ENCODE measurements at places on chromosomes 3 and 15.

GRCh38 chr15:57692709-57693108 lies 13.8 kb upstream of the POLR2M start:
- no peak for DNase-seq

GRCh38 chr3:196552253-196552652 lies 16.1 kb downstream of the WDR53 start:
- DNase-seq, result no peak

GRCh38 chr3:125177746-125178145 lies 34.8 kb downstream of the SLC12A8 start:
- no peak for DNase-seq

DNA sequence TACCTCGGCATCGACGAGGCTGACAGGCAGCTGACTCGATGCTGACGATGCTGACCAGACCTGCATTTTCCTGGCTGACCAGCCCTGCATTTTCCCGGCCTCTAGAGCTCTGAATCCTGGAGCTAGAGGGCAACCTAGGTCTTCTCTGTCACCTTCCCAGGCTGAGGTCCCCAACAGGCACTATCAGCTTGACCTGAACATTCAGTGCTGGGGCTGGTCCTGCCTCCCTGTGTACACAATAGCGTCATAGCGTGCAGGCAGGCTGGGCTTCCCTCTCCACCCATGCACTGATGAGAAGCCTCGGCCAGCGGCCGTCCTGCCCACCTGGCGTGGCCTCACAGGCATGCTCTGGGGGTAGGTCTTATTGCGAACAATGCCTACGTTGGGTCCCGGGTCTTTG lies 62.3 kb upstream of the SNRPA1 start:
- DNase-seq, result no peak

GRCh38 chr3:177473184-177473583 lies 275.9 kb upstream of the TBL1XR1 start:
- no peak for DNase-seq

DNA sequence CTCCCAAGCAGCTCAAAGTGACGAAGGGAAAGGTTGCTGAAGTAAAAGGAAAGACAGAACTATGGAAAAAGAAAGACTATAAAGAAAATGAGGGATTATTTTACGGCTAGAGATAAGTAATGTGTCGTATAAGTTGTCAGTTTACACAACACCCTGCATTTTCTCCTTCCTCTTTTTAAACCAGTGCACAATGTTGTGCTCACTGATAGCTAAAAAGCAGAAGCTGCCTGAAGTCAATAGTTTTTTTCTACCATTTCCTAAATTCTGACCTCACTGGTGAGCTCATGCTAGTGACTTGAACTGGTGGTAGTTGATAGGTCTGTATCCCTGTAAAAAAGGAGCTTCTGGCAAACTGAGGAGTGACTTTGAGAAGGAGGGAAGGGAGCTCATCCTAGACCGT lies 368.6 kb upstream of the GBE1 start:
- DNase-seq, result no peak

DNA sequence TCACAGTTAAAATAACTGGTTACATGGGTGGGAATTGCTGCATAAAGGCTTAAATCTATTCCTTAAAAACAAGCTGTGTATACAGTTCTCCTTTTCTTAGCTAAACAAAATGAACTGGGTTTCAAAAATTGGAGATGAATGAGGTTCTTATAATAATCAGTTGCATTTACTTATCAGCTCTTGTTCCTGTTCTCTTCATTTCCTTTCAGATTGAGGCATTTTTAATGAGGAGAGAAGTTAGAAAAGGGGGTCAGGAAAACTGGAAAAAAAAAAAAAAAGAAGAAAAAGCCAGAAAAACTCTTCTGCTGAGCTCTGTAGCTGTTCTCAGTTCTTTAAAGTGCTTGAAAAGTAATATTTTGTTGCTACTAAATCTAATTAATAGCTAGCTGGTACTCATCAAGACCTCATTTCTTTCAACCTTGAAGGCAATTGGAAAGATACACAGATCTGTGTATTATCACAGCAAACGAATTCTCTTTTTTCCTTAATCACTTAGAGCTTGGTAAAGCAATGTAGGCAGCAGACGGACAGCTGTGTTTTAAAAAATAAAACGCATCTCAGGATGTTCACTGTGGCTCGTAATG lies 32.2 kb downstream of the PTPRG start:
- no peak for DNase-seq

GRCh38 chr15:38254051-38254883 lies 1.6 kb downstream of the SPRED1 start:
- peak; percentile 84 for DNase-seq

DNA sequence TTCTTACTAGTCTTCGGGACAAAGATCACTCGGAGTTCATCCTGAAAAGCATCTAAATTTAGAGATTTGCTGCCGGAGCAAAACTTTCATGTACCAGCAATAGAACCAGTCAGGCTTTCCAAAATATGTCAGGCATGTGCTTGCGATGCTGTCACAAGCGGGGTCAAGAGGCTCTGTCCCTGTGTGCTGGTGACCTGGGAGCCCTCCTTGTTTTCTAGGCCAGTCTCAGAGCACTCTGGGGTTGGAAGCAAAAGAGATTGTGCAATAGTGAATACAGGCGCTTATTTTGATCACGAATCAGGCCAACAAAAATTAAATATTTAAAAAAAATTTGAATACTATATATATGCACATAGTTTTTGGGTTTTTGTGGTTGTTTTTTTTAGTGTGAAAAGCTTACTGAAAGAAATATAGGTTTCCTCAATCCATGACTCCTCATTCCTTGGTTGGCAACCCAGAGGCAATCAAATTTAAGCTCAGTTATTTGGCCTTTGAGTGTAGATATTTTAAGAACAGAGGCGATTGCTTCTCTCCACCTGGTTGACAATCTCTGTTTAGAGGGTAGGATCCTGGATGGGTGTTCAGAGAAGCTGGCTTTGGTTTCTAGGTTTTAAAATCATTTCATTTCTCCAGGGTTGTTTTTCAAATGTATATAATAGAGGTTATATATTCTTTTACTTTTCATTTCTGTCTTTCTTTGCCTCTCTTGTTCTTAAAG lies 8.4 kb upstream of the KLHL24 start:
- DNase-seq, result no peak

DNA sequence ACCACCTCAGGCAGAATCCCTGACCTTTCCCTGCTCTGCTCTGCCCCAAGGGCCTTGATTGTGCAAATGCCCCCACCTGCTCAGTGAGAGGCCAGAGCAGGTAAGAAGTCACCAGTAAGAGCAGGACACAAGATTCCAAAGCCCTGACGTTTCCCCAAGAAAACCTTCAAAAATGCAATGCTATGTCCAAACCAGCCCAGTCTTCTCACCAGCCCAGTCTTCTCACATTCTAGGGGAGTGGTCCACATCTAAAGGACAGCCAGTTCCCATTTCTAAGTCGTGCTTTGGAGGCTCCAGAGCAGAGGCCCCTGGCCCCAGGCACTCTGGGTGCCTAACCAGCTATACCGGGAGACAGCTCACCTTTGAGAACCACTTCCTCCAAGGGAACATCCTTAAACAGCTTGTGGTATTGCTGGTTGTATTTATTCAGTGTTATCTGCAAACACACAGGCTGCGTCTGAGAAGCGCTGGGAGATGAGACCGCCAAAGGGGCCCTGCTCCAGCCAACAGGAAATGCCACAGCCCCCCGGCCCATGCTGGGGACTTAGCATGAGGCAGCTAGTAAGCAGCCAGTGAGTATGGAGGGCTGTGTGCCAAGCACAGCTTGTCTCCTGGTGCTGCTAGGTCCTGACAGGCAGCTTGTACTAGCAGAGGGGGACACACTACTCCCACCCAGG lies 29.3 kb downstream of the GRAMD2A start:
- DNase-seq, result no peak

GRCh38 chr3:143122608-143123352 lies 3.2 kb downstream of the CHST2 start:
- DNase-seq, result no peak

DNA sequence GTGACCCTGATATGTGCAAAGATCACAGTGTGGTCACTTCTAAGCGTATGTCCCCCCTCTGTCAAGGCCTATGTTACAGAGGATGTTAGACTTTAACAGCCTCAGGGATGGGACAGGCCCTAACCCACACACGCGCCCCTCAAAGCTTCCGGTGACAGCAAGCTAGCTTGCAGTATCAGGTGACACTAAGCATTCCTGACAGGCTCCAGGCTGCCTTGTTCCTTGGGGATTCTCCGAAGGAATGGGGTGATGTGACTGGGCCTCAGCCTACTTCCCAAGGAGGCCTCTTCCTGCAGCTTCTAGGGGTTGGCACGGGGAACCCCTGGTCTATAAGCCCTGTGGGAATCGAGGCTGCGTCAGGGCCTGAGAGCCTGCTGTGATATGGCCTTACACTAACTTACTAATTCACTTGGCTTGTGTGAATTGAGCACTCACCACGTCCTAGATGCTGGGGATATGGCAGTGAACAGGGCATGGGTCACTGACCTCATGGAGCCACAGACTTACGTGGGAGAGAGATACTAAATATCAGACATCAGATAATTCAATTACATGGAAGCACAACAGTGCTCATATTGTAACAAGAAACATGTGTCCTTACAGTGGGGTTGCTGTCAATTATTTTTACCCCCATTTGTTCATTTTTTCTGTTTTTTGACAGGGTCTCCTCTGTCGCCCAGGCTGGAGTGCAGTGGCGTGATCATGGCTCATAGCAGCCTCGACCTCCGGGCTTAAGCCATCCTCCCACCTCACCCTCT lies 11.4 kb upstream of the SPTBN5 start:
- DNase-seq, result no peak

DNA sequence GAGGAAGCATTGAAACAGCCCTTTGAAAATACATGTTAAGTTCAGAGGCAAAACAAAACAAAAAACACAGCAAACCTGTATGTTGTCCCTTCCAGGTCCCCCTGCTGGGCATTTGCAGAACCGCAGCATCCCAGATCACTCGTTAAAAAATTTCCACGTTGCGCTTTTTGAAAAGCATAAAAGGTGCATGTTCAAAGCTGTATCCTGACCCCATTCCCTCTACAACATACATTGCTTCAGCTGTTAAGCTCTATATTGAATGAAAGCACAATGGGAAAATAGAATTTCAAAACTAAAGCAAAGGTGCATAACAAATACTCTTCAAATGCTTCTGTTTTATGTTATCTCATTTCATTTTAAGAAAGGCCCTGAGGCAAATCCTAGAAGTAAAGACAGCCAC lies 328.3 kb downstream of the THSD4 start:
- no peak for DNase-seq

DNA sequence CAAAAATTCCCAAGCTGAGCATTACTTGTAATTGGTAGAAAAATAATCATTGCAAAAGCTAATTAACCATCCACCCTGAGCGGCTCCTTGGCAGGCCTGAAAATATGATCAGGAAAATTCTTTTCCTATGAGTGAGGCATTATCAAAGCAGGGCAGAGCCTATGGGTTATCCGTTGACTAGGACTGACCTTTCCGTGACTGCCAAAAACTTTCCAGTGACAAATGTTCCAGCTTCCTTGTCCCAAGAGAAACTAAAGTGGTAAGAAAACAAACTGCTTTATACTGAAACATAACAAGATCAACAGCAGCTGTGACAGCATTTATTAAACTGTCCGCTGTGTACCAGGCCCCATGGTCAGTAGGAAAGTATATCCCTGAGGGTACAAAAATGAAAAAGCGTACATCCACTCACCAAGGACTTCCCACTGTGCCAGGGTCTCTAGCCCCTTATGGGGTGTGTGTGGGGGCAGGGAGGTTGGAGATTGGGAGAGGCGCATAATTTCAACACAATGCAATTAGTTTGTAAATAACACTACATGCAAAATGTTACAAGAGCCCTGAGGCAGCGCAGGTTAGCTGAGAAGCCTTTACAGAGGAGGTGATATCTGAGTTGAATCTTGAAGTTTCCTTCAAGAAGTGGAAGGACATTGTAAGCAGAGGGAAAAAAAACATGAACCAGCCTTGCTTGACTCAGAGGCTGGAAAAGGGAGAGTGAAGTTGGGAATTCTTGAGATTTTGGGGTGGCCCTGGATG lies 8.5 kb downstream of the LIPC start:
- DNase-seq, result no peak

GRCh38 chr3:43231276-43232000 lies 54.9 kb upstream of the SNRK start:
- DNase-seq, result no peak

GRCh38 chr3:117549716-117550115 lies 840.1 kb downstream of the TUSC7 start:
- DNase-seq, result no peak

DNA sequence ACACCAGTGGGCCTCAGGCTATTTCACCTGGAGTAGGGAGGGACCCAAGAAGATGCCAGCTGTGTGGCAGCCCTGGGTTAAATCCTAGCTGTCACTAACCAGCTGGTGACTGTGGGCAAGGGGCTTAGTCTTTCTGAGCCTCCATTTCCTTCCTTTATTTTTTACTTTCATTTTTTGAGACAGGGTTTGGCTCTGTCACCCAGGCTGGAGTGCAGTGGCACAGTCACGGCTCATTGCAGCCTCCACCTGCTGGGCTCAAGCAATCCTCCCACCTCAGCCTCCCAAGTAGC lies 108.0 kb upstream of the SMAD3 start:
- no peak for DNase-seq

GRCh38 chr3:12643010-12643380 lies 20.9 kb downstream of the RAF1 start:
- DNase-seq, result no peak

DNA sequence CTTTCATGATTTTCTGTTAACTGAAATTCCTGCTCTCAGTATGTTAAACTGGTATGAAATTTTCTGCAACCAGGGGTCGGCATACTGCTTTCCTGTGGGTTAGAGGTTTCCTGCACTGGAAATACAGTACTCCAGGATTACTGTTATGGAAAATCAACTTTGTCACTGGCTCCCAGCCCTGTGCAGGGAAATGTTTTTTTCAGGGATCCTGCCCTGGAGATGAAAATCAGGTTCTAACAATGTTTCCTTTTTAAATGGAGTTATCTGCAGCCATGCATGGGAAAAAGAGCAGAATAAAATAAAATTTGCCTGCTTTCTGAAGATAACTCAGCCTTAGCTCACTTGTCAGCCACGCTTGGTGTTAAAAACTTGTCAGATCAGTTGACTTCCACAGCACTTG lies 220.4 kb downstream of the IL5RA start:
- no peak for DNase-seq

- peak; percentile 6 for DNase-seq
Measured at GRCh38 chr3:152899306-152899705, 64.4 kb downstream of the P2RY1 start.

GRCh38 chr15:59764775-59765174 lies 75.7 kb upstream of the BNIP2 start:
- no peak for DNase-seq

DNA sequence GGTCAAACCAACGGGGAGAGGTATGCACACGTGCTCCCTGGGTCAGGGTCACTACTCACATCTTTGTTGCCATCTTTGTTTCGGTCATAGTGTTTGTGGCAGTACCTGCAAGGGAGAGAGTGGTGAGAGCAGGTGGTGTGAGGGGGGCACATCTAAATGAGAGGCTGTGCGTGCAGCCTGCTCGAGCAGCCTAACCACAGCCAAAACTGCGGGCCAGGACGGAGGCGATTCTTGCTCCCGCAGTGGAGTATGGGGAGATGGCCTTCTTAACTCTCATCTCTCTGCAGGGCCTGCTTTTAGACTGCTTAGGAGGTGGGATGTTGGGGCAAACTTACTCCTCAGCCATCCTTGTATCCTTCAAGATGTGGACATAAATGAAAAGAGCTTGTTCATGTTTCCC lies 6.9 kb upstream of the PLA2G4F start:
- no peak for DNase-seq

Measured in spinal cord (tissue), 10 donors.